CD8-positive, alpha-beta memory T cell (primary cell): ENCODE measurements at places on chromosomes 1 and 21. TPM values are rescaled to one million over a fixed set of nuclear protein-coding genes. Genes with fewer than 3 reads are reported as not detected.

- no peak for DNase-seq
- peaks cover 33% of the 10 kb centered on the region for H3K4me1 ChIP-seq
- H3K4me3 ChIP-seq, result no peak overlapping the region
- no peak overlapping the region for H3K27ac ChIP-seq
- no peaks in the 10 kb centered on the region for H3K36me3 ChIP-seq
Observed at GRCh38 chr1:66326867-66327266, 207.1 kb upstream of the SGIP1 start.

Gene IL20
- total RNA-seq, result not detected

DNA sequence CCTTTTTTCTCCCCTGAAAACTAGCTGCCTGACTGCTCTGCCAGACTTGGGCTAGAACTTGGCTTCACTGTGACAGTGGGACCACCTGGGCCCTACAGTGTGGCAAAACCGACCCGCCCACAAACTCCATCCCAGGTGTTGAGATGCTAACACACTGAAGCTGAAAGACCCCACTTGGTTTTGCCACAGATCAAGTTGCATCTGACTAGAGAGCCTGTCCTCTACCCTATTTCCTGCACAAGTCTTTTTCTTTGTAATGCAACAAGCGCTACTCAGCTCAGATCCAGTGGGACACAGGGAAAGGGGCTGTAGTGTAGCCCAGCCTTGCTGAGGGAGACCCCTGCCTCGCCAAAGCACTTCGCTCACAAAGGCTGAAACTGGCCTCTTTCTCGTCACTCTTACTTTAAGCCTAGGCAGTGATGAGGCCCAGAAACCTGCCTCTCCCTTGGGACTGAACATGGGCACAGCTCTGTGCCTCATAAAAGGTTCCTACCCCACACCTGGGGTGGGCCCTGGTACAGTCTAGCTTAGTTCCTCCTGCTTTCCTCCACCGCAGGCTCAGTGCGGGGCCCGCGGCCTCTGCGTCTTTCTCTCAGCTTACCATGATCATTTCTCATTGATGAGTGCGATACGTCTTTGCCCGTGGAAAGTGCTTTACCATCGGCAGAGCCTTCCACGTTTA, 9.7 kb downstream of the ALPL start:
- H3K4me3 ChIP-seq, result no peak overlapping the region
- no peaks in the 10 kb centered on the region for H3K36me3 ChIP-seq
- no peak for DNase-seq
- H3K4me1 ChIP-seq, result no peaks in the 10 kb centered on the region
- H3K27me3 ChIP-seq, result no peaks in the 10 kb centered on the region

DNA sequence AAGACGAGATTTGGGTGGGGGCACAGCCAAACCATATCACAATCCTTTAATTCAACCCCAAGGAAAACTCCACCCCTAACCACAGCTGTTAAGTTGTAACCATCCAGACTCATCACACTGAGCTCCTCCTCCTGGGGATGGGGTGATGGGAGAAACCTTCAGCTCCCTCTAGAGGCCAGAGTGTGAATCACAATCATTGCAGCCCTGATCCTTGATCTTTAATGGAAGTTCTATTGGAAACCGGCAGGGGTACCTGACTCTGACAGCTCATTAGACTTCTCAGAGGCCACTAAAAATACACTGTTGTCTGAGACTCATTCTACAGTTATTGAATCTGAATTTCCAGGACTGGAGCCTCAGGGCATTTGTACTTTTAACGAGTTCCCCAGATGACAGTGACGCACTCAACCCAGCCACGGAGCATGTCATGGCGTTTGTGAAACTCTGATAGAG, 127.2 kb downstream of the IGSF21 start:
- no peak for DNase-seq
- no peaks in the 10 kb centered on the region for H3K36me3 ChIP-seq
- H3K4me1 ChIP-seq, result no peaks in the 10 kb centered on the region
- no peak overlapping the region for H3K27ac ChIP-seq
- no peak overlapping the region for H3K4me3 ChIP-seq

GRCh38 chr1:181352695-181353094, 130.6 kb upstream of the CACNA1E start:
- no peak for DNase-seq
- H3K4me1 ChIP-seq, result no peaks in the 10 kb centered on the region
- H3K36me3 ChIP-seq, result no peaks in the 10 kb centered on the region
- H3K27me3 ChIP-seq, result no peaks in the 10 kb centered on the region

Gene ZNF695
- 0.38 TPM for total RNA-seq

DNA sequence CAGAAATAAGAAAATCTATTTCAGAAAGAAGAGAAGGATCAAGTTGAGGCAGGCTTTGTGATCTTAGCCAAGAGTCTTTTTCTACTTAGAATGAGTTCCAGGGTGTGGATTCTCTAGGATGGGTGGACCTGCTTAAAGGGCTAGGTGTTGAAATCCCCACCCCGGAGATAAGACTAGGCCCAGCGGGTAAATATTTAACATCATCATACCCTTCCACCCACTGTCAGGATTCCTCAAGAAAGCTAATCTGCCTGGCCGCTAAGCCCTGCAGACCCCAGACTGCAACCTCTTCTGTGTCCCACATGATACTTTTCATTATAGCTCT, 5.8 kb downstream of the IGSF9 start:
- peaks cover 9% of the 10 kb centered on the region for H3K4me1 ChIP-seq
- H3K27me3 ChIP-seq, result peaks cover 20% of the 10 kb centered on the region
- no peak overlapping the region for H3K4me3 ChIP-seq
- H3K36me3 ChIP-seq, result no peaks in the 10 kb centered on the region
- DNase-seq, result no peak

Gene NTMT2
- total RNA-seq, result not detected

DNA sequence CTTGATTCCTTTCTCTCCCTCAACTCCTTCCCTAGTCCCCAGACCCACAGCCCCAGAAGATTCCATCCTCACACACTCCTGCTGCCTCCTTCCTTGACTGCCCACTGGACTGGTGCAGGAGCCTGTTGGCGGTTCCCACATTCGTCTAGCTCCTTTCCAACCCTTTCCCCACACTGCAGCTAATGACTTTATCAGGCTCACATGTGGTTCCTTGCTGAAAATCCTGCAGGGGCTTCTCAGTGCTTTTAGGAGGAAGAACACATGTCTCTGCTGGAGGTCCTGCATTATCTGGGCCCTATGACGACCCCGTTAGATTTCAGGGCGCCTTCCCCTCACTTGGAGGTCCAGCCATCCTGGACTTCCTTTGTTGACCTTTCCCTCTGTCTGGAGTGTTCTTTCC, 50.2 kb downstream of the EDN2 start:
- no peak overlapping the region for H3K27ac ChIP-seq
- no peaks in the 10 kb centered on the region for H3K36me3 ChIP-seq
- DNase-seq, result no peak
- H3K4me3 ChIP-seq, result no peak overlapping the region

Gene DNAJC6
- 5.6 TPM for total RNA-seq

GRCh38 chr1:237911911-237912310, 21.2 kb upstream of the ZP4 start:
- no peaks in the 10 kb centered on the region for H3K36me3 ChIP-seq
- no peak for DNase-seq

Gene VSIG8
- not detected for total RNA-seq

Gene PCP4
- total RNA-seq, result not detected

Gene LRRC8C
- 61.4 TPM for total RNA-seq

DNA sequence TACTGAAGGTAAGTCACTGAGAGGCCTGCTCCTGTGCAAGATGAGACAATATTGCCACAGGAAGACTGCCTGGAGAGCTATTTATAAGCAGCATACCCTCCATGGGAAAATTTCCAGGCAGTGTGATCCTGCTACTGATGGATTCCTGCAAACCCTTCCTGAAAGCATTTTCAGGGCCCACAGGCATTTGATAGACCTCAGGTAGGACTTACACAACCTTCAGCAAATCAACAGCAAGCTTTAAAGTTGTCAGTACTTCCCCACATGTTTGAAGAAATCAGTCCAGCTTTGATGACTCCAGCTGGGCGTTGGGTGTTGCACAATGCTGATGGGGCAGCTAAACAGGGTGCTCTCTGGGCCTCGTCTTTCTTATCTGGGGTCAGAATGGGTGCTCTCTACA, 108.8 kb downstream of the PLXNA2 start:
- no peak overlapping the region for H3K4me3 ChIP-seq
- peaks cover 6% of the 10 kb centered on the region for H3K27me3 ChIP-seq
- H3K4me1 ChIP-seq, result no peaks in the 10 kb centered on the region
